ENCODE measurements at places on chromosomes 1 and 21. TPM values are rescaled to one million over a fixed set of nuclear protein-coding genes. Genes with fewer than 3 reads are reported as not detected.

The WNT2B gene
- total RNA-seq, result 0.04 TPM

The TEX35 gene
- total RNA-seq, result not detected

DNA sequence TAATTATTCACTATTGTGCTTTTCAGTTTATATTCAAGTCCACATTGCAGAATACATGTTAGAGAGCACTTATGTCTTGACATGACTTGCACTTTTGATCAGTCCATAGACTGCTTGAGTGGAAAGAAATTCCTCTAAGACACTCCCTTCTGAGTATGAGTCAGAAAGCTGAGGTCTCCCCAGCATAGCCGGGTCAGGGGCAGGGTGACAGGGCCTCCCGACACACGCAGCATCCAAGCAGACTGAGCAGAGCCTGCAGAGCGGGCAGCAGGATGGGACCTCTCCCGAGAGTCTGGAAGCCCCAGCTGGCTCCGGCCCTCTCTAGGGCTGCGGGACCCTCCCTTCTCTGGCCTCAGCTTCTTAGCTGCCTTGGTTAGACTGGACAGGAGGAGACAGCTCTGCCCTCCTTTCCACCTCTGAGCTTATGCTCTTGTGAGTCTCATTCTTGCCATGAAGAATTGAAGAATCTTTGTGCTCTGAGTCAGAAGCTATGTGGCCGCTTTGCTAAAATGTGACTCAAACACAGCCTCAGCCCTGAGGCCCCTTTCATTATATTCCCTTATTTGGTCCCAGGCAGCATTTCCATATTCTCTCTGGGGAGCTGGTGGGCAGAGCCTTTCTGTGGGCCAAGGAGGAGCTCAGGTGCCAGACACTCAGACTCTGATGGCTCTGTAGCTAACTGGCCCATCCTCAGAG lies 11.2 kb upstream of the CAPN2 start:
- DNase-seq, result peak; percentile 93
- peaks cover 17% of the 10 kb centered on the region for H3K4me1 ChIP-seq
- no peaks in the 10 kb centered on the region for H3K36me3 ChIP-seq
- no peaks in the 10 kb centered on the region for H3K27me3 ChIP-seq
- peak overlapping the region; percentile 70 for H3K27ac ChIP-seq

DNA sequence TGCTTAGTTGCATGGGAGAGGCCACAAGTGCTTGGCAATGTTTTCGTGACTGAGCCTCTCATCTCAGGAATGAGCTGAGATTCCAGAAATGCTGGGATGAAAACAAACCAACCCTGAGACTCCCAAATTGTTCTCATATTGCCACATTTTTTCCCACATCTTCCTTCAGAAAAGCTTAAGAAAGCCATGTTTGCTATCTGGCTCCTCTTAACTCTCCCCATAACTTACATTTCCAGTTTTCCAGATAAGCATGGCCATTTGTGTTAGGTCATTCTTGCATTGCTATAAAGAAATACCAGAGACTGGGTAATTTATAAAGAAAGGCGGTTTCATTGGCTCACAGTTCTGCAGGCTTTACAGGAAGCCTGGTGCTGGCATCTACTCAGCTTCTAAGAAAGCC lies 17.2 kb downstream of the DSCAM start:
- H3K4me3 ChIP-seq, result no peak overlapping the region
- no peaks in the 10 kb centered on the region for H3K36me3 ChIP-seq
- DNase-seq, result no peak
- H3K27me3 ChIP-seq, result no peaks in the 10 kb centered on the region
- H3K27ac ChIP-seq, result no peak overlapping the region

DNA sequence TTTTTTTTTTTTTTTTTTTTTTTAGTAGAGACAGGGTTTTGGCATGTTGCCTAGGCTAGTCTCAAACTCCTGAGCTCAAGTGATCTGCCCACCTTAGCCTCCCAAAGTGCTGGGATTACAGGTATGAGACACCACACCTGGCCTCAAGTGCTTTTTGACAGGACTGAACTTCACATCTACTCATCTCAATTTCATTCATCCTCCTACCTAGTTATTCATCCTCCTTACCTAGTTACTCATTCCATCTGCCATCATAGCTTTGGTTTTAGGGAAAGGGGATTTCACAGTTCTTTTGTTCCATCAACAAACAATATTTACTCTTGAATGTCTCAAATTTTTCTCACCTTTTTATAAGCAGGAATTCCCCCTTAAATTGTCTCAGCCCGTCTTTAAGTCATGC lies 38.6 kb upstream of the RALGPS2 start:
- no peak for DNase-seq
- H3K27ac ChIP-seq, result no peak overlapping the region
- no peak overlapping the region for H3K4me3 ChIP-seq
- H3K27me3 ChIP-seq, result no peaks in the 10 kb centered on the region
- H3K36me3 ChIP-seq, result no peaks in the 10 kb centered on the region

DNA sequence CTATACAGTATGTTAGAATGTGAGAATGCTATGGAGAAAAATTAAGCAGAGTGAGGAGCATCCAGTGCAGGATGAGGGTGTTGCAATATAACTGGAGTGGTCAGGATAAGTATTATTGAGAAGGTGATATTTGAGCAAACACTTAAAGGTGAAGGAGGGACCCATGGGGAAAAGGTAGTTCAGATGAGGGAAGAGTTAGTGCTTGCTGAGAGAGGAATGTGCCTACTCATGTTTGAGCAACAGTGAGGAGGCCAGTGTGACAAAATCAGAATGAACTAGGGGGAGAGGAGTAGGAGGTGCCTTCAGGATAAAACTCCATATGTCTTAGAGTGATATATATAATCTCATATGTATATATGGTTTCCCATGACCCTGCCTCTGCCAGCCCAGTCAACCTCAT lies 6.2 kb upstream of the TRIM45 start:
- H3K4me3 ChIP-seq, result no peak overlapping the region
- H3K27ac ChIP-seq, result no peak overlapping the region
- DNase-seq, result no peak
- H3K4me1 ChIP-seq, result peaks cover 8% of the 10 kb centered on the region
- no peaks in the 10 kb centered on the region for H3K36me3 ChIP-seq

DNA sequence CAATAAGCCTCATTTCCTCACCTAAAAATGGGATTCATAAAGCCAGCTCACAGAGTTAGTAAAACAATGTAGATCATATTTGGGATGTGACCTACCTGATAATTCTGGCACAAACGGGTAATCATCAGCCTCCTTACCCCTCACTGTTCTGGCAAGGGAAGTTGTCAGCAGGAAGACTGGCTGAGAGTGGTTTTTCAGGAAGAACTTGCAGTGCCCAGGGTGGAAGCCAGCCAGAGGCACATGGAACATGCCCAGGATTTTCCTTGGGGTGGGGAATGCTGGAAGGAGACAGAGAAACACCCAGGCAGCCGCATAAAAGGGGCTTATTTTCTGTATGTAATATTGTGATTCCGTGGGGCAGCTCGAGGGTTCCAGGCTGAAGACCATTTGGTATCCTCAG lies 7.7 kb upstream of the SLC5A9 start:
- H3K36me3 ChIP-seq, result no peaks in the 10 kb centered on the region
- H3K4me3 ChIP-seq, result no peak overlapping the region
- no peak overlapping the region for H3K27ac ChIP-seq

DNA sequence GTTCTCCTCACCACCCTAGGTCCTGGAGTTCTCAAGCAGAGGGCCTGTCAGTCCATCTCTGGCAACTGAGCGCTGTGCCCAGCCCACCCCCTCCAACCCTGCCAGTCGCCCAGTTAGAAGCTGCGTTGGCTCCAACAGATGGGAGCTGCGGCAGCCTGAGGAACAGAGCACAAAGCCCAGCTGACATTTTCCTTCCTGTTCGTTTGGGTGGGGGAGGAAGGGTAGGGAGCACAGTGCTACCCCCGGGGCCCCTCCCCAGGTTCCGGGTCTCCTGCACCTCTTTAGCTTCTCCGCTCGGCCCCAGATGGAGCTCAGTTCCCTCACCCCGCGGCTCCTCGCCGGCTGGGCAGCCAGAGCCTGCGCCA lies 1.4 kb downstream of the LRRN2 start:
- DNase-seq, result no peak
- peaks cover 16% of the 10 kb centered on the region for H3K4me1 ChIP-seq
- H3K27ac ChIP-seq, result no peak overlapping the region
- no peak overlapping the region for H3K4me3 ChIP-seq

DNA sequence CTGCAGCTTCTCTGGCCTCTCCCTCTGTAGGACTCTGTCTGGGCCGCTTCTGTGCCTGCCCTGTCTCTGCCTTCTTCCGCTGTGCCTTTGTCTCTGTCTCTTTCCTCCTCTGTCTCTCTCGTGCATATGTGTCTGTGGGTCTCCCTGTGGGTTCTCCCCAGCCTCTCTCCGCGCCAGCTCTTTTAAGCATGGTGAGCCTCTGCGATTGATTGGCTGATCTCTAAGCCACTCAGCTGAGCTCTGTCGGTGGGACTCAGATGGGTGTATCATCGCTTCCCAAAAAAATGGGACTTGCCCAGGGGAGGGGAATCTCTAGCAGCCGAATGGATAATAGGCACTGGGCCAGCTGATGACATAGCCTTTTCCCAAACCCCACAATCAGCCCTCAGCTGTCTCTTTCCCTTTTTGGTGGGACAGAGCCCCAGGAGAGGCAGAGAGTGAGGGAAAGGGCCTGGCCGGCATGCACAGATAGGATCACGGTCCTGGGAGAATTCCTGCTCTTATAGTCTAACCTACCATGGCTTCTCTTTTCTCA lies at the start of gene ADAMTS4:
Gene ADAMTS4, minus strand, starts transcription at position 158 of the 535 bp plus-strand sequence. CDS start 427 bp downstream, outside the sequence.
- H3K27ac ChIP-seq, result peak within 1 kb of the TSS; percentile 99
- H3K4me3 ChIP-seq, result no peak within 1 kb of the TSS
- H3K27me3 ChIP-seq, result no peaks in the 10 kb centered on the region

GRCh38 chr1:90591970-90592356 lies 125.1 kb downstream of the BARHL2 start:
- DNase-seq, result no peak
- H3K36me3 ChIP-seq, result no peaks in the 10 kb centered on the region
- no peaks in the 10 kb centered on the region for H3K4me1 ChIP-seq
- no peak overlapping the region for H3K27ac ChIP-seq

- no peaks in the 10 kb centered on the region for H3K36me3 ChIP-seq
- no peak overlapping the region for H3K27ac ChIP-seq
- peak; percentile 62 for DNase-seq
- H3K4me3 ChIP-seq, result no peak overlapping the region
- H3K4me1 ChIP-seq, result no peaks in the 10 kb centered on the region
These were observed 60.4 kb downstream of the ATP5PO start for GRCh38 chr21:33855190-33855589.

DNA sequence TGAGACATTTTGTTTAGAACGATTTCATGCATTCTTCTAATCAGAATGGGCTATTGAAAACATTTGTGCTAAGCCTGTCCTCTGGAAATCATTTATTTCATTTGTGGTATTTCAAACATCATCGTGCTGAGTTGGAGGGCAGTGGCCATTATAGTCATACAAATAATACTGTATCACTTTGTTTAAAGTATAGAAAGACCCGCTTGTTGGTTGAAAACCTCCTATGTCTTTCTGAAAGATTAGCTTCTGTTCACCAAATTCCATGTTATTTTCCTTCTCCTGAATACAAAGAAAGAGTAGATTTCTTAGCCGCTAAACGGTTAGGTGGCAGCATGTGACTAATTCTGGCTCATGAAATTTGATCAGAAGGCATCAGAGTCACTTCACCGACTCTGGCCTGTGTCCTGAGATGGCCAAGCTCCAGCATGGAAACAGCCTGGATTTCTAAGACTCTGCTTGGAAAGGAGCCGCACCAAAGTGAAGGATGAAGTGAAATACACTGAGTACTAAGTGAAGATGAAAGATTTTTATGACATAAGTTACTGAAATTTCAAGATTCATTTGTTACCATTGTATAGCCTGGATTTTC lies 355.1 kb downstream of the USP25 start:
- H3K4me3 ChIP-seq, result no peak overlapping the region
- no peak for DNase-seq
- H3K4me1 ChIP-seq, result no peaks in the 10 kb centered on the region
- no peaks in the 10 kb centered on the region for H3K27me3 ChIP-seq

DNA sequence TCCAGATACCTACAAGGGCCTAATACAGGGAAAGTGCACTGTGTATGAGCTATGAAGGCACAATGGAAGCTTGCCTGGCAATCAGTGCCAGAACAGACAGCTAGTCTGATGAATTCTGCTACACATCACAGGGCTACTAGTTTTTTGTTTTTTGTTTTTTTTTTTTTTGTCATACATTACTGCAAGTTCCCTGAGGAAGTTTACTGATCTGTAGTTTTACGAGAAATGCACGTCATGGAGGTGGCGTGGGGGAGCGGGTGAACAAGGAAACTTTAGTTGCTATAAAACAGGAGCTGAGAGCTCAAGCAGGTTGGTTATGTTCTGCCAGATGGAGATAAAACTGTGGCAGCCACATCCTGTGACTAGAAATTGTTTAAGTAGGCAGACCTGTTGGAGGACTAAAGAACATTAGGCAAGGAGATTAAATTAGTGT lies 17.7 kb downstream of the PTPRC start:
- no peak for DNase-seq
- no peaks in the 10 kb centered on the region for H3K27me3 ChIP-seq
- no peaks in the 10 kb centered on the region for H3K4me1 ChIP-seq
- H3K36me3 ChIP-seq, result peaks cover 3% of the 10 kb centered on the region

DNA sequence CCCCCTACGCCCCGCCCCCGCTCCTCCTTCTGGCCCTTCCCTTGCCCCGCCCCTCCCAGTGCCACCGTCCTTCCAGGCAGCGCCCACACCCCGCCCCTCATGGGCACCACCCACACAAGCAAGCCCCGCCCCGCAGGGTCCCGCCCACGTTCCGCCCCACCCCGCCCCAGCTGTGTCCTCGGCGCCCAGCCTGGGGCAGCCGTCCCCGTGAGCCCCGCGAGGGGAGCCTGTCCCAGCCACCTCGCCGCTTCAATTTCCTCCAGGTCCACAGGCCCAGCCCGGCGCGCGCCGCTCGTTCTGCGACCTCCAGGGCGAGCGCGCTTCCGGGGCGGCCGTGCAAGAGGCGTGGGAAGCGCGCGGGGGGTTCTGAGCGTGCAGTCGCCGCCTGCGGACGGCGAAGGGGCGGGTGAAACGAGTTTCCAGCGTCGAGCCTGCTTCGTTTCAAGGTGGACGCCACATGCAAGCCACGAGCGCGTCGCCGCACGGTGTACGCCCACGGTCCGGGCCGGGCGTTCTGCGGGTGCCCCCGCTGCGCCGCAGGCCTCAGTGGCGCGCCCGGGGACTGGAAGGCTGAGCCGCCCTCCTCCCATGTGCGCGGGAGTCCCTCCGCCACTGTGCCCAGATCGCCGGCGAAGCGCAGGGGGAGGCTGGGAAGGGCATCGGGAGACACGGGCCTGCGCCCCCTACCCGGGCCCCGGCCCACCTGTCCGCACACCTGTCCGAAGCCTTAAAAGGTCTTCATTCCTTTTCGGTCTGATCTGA lies 10.8 kb upstream of the FAAP20 start:
- peak overlapping the region; percentile 45 for H3K4me3 ChIP-seq
- no peak for DNase-seq
- peak overlapping the region; percentile 78 for H3K27ac ChIP-seq
- H3K4me1 ChIP-seq, result peaks cover 84% of the 10 kb centered on the region

The ANKRD13C gene
- 15.0 TPM for total RNA-seq

DNA sequence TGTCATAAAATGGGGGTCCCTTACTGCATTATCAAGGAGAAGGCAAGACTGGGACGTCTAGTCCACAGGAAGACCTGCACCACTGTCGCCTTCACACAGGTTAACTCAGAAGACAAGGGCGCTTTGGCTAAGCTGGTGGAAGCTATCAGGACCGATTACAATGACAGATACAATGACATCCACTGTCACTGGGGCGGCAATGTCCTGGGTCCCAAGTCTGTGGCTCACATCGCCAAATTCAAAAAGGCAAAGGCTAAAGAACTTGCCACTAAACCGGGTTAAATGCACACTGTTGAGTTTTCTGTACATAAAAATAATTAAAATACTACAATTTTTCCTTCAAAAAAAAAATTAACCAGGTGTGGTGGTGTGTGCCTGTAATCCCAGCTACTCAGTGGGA lies 22.1 kb downstream of the RASSF5 start:
- no peaks in the 10 kb centered on the region for H3K36me3 ChIP-seq
- H3K4me3 ChIP-seq, result no peak overlapping the region
- DNase-seq, result no peak
- no peaks in the 10 kb centered on the region for H3K4me1 ChIP-seq

The SGIP1 gene
- 0.22 TPM for total RNA-seq
